ENCODE measurements at places on chromosomes 7 and 10. TPM values are rescaled to one million over a fixed set of nuclear protein-coding genes. Genes with fewer than 3 reads are reported as not detected.

HMX2 gene
- total RNA-seq, result not detected

ASZ1 gene
- not detected for total RNA-seq

GRCh38 chr10:110460111-110460809 is 37.4 kb upstream of the DUSP5 start:
- H3K4me3 ChIP-seq, result no peak overlapping the region
- DNase-seq, result peak; percentile 10
- H3K27ac ChIP-seq, result peak overlapping the region; percentile 42

DNA sequence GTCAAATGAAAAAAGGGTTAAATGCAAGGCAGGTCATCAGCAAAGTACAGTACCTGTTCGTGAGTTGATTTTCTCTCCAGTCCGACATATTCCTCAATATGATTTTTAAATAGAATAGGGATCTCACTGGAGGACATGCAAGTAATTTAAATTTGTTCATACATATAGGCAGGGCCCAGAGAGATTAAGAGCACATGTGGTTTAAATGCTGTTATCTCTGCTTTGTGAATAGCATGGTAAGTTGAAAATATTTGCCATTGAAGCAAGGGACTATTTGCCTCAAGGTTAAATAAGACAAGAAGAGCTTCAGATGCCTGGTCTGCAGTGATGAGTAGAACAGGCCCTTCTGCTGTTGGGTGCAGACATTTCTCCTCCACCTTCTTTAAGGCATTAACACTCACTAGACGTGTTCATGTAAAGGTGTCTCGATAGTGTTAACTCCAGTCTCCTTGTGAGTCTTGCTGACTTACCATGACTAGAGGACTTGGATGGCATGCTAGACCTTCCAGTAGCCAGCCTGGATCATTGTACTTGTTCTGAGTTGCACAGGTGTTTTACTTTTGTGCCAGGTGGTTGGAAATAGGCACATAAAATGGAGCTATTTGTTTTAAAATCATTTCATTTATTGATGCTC is 15.6 kb upstream of the AKR1C3 start:
- no peak overlapping the region for H3K4me3 ChIP-seq
- peak overlapping the region; percentile 39 for H3K27ac ChIP-seq
- no peaks in the 10 kb centered on the region for H3K36me3 ChIP-seq
- DNase-seq, result no peak

DNA sequence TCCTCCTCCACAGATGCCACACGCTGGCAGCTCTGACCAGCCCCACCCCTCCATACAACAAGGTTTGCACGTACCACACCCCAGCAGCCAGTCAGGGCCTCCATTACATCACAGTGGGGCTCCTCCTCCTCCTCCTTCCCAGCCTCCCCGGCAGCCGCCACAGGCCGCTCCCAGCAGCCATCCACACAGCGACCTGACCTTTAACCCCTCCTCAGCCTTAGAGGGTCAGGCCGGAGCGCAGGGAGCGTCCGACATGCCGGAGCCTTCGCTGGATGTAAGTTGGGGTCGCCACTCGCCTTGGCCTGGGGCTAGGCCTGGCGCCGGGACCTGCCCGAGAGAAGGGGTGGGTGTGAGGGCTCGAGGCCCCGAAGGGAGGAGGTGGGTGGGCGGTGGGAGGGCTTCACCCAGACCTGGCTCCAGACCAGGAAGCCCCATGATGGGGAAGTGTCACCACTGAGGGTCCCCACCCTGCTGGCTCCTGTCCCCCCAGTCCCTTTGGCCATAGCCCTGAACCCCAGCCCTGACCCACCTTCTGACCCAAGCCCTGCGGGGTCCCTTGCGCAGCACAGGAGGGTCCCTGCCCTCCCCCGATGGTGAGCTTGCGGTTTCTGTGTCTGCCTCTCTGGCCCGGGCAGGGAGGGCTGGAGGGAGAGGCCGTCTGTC is 36.2 kb upstream of the PPIF start:
- DNase-seq, result no peak
- no peaks in the 10 kb centered on the region for H3K4me1 ChIP-seq
- no peaks in the 10 kb centered on the region for H3K27me3 ChIP-seq
- H3K4me3 ChIP-seq, result no peak overlapping the region
- peaks cover 26% of the 10 kb centered on the region for H3K36me3 ChIP-seq

GRCh38 chr10:75347186-75347585 is 54.4 kb downstream of the ZNF503 start:
- DNase-seq, result no peak
- no peaks in the 10 kb centered on the region for H3K36me3 ChIP-seq

DNA sequence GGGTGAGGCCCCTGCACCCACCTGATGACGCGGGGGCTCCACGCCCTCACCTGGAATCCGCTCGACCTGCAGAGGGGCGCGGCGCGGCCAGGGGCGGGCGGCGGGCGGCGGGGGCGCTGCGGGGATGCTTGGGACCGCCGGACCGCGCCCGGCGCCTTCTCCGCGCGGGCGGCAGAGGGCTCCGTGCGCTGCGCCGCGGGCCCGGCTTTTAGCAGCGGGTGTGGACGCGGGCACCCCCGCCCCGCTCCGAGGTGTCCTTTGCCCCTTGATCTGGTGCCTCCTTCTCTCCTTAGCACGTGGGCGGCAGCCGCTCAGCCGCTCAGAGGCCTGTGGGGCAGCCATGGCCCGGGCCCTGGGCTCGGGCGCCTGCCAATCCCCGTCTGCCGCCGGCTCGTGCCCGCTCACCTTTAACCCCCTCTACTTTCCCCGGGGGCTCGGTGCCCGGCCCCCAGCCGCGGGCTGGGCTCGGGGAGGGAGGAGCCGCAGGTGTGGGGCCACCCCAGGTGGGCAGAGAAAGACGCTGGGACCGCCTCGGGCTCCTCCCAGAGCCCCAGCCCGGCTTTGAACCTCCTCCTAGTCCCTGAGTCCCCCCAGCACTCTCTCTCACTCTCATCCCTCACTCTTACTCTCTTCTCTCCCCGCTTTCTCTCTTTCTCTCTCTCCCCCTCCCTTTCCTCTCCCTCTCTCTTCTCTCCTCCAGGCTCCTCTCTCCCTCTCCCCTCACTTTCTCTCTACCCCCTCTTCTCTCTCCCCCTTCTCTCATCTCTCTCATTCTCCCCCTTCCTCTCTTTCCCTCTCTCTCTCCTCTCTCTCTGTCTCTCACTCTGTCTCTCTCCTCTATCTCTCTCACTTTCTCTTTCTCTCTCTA is 19.7 kb upstream of the VPS37D start:
- DNase-seq, result no peak
- peak overlapping the region; percentile 55 for H3K4me3 ChIP-seq
- H3K4me1 ChIP-seq, result peaks cover 6% of the 10 kb centered on the region
- H3K36me3 ChIP-seq, result no peaks in the 10 kb centered on the region
- no peak overlapping the region for H3K27ac ChIP-seq
- peaks cover 54% of the 10 kb centered on the region for H3K27me3 ChIP-seq

GRCh38 chr7:76054123-76055120 is 6.5 kb downstream of the MDH2 start:
- no peak for DNase-seq
- no peak overlapping the region for H3K27ac ChIP-seq
- H3K4me3 ChIP-seq, result no peak overlapping the region
- peaks cover 8% of the 10 kb centered on the region for H3K36me3 ChIP-seq

DNA sequence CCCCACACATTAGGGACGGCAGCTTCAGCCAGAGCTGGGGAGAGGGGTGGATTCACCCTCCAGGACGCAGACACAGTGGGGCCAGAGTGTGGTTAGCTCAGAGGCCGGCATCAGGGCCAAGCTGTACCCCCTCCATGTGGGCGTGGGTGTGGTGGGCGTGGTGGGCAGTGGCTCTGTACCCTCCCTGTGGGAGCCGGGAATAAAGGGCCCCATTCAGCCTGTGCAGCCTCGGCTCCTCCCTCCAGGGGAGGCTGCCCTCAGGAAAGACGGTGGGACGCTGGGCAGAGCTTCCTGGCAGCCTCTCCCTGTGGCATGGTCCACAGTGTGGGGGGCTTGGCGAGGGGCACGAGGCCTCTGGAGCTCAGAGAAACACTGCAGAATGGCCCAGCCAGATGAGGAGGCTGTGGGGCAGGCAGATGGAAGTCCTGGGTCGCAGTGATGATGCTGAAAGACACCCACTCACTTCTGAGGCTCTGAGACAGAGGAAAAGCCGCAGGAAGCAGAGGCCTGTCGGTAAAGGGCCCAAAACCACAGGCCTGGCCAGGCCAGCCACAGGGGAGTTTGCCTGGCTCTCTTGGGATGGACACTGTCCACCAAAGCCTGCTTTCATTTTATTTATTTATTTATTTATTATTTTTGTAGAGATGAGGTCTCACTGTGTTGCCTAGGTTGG is 108.0 kb downstream of the SH3PXD2A start:
- peaks cover 34% of the 10 kb centered on the region for H3K4me1 ChIP-seq
- no peaks in the 10 kb centered on the region for H3K27me3 ChIP-seq
- H3K27ac ChIP-seq, result no peak overlapping the region
- H3K4me3 ChIP-seq, result no peak overlapping the region

H2BK1 gene
- not detected for total RNA-seq

GRCh38 chr10:77287647-77288120 is 349.9 kb downstream of the KCNMA1 start:
- peak; percentile 13 for DNase-seq
- peaks cover 47% of the 10 kb centered on the region for H3K4me1 ChIP-seq
- no peak overlapping the region for H3K4me3 ChIP-seq
- H3K36me3 ChIP-seq, result no peaks in the 10 kb centered on the region
- H3K27me3 ChIP-seq, result peaks cover 2% of the 10 kb centered on the region

- no peak overlapping the region for H3K27ac ChIP-seq
- peak overlapping the region; percentile 81 for H3K4me3 ChIP-seq
- H3K36me3 ChIP-seq, result peaks cover 23% of the 10 kb centered on the region
- no peak for DNase-seq
- H3K4me1 ChIP-seq, result peaks cover 22% of the 10 kb centered on the region
Observed at GRCh38 chr7:24755541-24756407, 1.5 kb downstream of the GSDME start.

NT5C3A gene
- total RNA-seq, result 77.7 TPM

GRCh38 chr7:74473116-74473515 is 19.4 kb downstream of the GTF2IRD1 start:
- H3K27ac ChIP-seq, result no peak overlapping the region
- peaks cover 30% of the 10 kb centered on the region for H3K36me3 ChIP-seq
- no peaks in the 10 kb centered on the region for H3K27me3 ChIP-seq

GRCh38 chr7:132508724-132509353 is 67.4 kb downstream of the PLXNA4 start:
- H3K36me3 ChIP-seq, result no peaks in the 10 kb centered on the region
- no peak overlapping the region for H3K4me3 ChIP-seq
- no peak for DNase-seq
- H3K27me3 ChIP-seq, result peaks cover 70% of the 10 kb centered on the region

DNA sequence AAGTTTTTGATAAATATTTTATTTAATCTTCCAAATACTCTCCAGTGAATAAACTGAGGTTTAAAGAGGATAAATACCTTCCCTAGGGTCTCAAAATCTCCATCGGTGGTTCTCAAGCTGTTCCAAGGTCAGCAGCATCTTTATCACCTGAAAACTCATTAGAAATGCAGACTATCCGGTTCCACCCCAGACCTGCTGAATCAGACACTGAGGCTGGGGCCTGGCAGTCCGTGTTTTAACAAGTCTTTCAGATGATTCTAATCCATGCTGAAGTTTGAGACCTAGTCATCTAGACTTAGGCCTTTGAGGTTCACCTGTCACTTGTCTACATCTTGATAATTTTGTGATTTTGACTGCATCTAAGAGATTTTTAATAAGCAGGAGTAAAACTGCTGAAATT is 37.5 kb downstream of the PLEKHA8 start:
- H3K4me1 ChIP-seq, result no peaks in the 10 kb centered on the region
- H3K4me3 ChIP-seq, result no peak overlapping the region
- H3K36me3 ChIP-seq, result peaks cover 7% of the 10 kb centered on the region
- no peak for DNase-seq
- no peak overlapping the region for H3K27ac ChIP-seq

GRCh38 chr7:110856704-110857103 is 234.2 kb upstream of the LRRN3 start:
- H3K27ac ChIP-seq, result no peak overlapping the region
- H3K4me1 ChIP-seq, result no peaks in the 10 kb centered on the region
- H3K36me3 ChIP-seq, result no peaks in the 10 kb centered on the region
- DNase-seq, result no peak

DNA sequence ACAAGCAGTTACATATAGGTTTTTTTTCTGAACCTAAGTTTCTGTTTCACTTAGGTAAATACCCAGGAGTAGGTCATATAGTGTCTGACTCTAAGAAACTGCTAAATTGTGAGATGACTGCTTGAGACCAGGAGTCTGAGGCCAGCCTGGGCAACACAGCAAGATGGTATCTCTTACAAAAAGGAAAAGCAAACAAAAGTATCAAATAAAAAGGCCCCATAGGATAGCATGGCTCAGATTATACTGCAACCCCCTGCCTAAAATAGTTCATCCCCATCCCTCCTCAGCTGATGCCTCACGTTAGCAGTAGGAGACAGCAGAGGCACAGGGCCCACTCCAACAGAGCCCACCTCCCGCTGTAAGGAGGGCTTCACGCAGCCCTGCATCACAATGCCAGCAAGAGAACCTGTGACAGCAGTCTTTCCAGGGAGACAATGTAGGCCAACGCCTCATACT is 90.3 kb downstream of the SRPK2 start:
- H3K27me3 ChIP-seq, result no peaks in the 10 kb centered on the region
- DNase-seq, result no peak
- H3K4me3 ChIP-seq, result no peak overlapping the region
- H3K36me3 ChIP-seq, result peaks cover 4% of the 10 kb centered on the region
- H3K27ac ChIP-seq, result no peak overlapping the region
- H3K4me1 ChIP-seq, result peaks cover 5% of the 10 kb centered on the region

Measured in Calu3 (cell line).